ENCODE measurements at places on chromosomes 1 and 21. TPM values are rescaled to one million over a fixed set of nuclear protein-coding genes. Genes with fewer than 3 reads are reported as not detected.
A peak's percentile ranks its signal among the peaks of the same experiment; 100 is the strongest.

KIF21B gene
- total RNA-seq = 4.2 TPM

- no peak for DNase-seq
These were observed 5.1 kb upstream of the LIN9 start for GRCh38 chr1:226314055-226314454.

DNA sequence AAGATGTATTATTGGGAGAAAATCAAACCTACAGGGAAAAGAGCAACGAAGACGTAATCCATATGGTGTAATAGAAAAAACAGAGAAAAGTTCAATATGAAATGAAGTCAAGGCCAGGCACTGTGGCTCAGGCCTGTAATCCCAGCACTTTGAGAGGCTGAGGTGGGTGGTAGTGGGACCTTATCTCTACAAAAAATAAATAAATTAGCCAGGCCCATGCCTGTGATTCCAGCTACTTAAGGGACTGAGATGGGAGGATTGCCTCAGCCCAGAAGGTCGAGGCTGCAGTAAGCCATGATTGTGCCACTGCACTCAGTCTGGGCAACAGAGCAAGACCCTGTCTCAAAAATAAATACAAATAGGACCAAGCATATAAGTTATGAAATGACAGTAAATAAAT is 11.4 kb downstream of the DESI2 start:
- no peak for DNase-seq

FABP3 gene
- total RNA-seq = 19.1 TPM

GRCh38 chr1:28895896-28896608 is 18.3 kb upstream of the EPB41 start:
- no peak for DNase-seq

PAX7 gene
- not detected for total RNA-seq

DNA sequence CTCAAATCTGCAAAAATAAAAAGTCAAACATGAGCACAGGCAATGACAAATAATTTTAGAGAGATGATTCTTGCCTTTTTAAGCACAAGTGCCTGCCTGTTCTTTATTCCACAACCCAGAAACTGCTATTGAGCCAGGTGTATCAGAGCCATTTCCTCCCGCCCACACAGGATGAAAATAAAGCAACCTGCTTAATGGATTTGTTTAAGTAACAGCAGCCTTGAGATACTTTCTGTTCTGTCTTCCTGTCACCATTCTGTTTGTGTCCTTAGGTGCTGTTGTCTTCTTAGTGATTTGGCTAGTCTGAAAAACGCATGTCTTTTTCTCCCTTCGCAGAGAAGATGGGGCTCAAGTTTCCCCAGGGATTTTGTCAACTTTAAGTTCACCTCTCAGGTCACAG is 11.4 kb downstream of the RPE65 start:
- no peak for DNase-seq

TNNT2 gene
- total RNA-seq = 2.0 TPM

PTAFR gene
- 9.3 TPM for total RNA-seq

DNA sequence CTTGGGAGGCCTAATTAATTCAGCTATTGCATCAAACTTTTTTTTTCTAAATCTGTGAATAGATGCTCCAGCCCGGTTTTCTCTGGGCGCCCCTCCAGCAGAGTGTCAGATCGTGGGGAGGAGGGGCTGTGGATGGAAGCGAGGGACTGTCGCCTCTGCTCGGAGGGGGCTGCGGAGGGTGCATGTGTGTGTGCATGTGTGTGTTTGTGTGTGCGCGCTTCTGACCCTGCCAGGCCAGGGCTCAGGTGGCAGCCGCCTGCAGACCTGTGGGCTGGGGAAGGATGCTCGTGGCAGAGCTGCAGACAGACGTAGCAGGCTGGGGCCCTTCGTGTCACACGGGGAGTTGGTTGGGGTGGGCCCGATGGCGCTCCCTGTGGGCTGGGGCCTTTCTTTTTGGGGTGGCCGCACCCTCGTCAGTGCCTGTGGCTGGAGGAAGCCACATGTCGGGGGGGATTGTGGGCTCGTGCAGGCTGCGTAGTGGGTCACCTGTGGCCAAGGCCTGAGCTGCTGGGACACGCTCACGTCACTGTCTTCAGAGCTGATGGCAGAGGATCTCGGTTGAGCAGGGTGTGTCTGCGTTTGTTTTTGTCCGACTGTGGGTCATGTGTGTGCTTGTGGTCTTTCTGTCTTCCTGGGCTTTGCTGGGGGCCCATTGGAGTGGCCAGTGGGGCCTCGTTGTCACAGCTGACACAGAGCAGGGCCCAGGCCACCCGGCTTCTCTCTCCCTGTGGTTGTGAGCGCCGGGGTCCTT is 2.8 kb downstream of the SKI start:
- DNase-seq = peak; percentile 81

DNA sequence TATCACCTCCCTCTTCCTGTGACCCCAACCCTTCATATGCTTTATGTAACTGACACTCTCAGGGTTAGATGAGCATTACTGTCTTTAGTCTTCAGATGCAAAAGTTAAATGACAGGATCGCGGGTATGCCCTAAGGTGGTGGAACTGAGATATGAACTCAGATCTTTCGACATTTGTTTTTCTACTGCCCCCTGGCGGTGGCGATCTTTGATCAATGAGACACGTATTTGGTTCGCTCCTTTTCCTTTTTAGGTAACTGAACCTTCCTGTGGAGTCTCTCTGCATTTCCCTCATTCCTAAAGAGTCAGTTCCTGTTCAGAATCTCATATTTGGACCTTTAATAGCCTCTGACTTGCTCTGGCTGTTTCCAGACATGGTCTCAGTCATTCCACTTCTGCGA is 47.8 kb upstream of the ZP4 start:
- DNase-seq = no peak

- DNase-seq = no peak
These were observed 63.3 kb downstream of the GALNT2 start for GRCh38 chr1:230130172-230130944.

GRCh38 chr1:42941640-42942330 is 16.9 kb downstream of the SLC2A1 start:
- peak; percentile 68 for DNase-seq

CHI3L1 gene
- total RNA-seq = 46.4 TPM

- DNase-seq = peak; percentile 31
These were observed 62.8 kb upstream of the KIF26B start for GRCh38 chr1:245091818-245092637.

GRCh38 chr1:27365372-27366112 is 1.2 kb downstream of the MAP3K6 start:
- peak; percentile 95 for DNase-seq

IL20 gene
- not detected for total RNA-seq

FALEC gene
- not detected for total RNA-seq

DNA sequence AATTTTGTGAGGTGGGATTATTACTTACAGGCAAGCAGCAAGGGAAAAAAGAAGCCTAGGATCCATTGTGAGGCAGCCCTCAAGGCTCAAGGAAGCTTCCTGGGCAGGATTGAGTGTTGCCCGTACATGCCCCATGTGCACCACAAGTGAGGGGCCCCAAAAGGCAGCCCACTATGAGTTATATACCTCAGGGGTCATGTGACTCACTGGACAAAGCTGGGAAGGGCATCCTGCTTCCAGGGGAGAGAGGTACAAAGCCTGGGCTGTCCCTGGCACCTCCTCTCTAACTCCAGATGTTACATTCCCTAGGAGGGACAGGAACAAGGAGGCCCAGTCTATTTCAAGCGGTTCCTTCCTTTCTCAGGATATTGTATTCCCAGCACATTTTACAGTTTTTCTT is 34.0 kb upstream of the CD1D start:
- DNase-seq = no peak

DNA sequence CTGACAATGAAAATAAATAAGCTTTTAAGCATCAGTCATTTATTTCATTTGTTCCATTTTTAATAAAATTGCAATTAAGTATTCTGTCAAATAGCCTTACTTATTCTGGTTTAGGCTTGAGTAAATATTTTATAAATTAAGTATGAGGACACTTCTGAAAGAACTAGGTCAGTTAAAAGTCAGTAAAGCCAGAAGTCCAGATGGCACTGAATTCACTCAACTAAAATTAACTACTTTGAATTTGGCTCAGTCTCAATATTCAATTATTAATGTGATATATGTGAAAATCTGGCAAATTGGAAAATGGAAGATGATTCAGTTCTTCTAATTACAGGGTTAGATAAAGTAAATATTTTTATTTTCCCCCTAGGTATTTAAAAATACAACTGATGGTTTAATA is 174.2 kb downstream of the BRINP3 start:
- no peak for DNase-seq

- no peak for DNase-seq
These were observed 430.9 kb downstream of the HLX start for GRCh38 chr1:221310180-221310579.

- DNase-seq = no peak
These were observed 10.6 kb downstream of the SOD1 start for GRCh38 chr21:31670070-31670469.

UMODL1 gene
- total RNA-seq = 0.28 TPM

- no peak for DNase-seq
These were observed 111.3 kb downstream of the ERG start for GRCh38 chr21:38386967-38387366.

MNDA gene
- total RNA-seq = 27.2 TPM

- no peak for DNase-seq
These were observed 270.4 kb downstream of the PTPRU start for GRCh38 chr1:29506678-29507225.

DNA sequence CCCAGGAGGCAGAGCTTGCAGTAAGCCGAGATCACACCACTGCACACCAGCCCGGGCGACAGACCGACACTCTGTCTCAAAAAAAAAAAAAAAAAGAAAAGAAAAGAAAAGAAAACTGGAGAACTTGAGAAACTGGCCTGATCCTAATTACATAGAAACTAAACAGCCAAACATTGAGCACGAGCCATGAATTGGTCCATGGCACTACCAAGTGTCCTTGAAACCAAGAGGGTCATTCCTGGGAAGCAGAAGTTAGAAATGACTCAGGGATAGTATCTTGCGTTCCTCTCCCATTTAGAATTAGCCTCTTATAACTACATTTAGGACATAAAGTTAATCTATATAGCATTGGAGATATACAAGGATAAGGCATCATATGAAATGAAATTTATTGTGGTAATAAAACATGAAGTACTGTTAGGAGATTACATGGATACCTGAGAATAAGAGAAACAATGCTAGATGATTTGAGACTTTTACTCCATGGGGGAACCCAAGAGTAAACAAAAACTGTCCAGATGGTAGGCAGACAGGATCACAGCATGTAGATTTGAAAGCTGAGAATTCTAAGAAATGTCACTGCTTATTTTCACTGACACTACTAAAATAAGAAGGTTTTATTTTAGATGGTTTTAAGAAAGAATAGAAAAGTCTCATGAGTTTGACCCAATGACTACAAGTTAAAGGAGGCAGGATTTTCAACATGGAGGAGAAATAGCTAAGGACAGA is 39.5 kb upstream of the CPLANE2 start:
- no peak for DNase-seq

DNA sequence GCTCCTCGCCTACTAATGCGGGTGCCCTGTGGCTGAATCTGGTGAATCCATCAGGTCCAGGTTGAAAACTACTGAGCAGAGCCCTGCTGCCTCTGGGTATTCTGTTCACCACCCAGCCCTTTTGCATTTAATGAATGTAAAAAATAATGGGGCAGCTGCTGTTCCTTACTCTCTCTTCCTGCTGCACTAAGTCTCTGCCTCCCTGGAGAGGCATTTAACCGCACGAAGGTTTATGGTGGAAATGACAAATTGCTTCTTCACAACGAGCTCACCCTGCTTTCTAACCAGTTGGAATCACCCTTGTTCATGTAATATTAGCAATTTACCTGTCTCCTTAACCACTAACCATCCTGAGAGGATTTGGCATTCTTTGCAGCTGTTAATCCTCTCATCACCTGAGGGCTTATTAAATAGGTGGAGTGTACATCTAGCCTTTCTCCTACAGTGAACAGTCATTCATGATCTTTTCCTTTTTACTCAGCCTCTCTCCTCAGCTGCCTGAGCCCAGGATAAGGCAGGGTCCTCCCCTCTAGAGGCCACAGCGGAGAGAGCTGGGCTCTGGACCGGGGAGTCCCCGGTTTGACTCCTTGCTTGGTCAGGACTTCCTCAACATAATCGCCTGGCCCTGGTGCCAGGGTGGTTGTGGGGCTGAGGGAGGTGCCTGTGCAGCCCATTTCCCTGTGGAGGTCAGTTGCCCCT is 97.6 kb downstream of the NOS1AP start:
- DNase-seq = no peak

ENAH gene
- 75.4 TPM for total RNA-seq

DNA sequence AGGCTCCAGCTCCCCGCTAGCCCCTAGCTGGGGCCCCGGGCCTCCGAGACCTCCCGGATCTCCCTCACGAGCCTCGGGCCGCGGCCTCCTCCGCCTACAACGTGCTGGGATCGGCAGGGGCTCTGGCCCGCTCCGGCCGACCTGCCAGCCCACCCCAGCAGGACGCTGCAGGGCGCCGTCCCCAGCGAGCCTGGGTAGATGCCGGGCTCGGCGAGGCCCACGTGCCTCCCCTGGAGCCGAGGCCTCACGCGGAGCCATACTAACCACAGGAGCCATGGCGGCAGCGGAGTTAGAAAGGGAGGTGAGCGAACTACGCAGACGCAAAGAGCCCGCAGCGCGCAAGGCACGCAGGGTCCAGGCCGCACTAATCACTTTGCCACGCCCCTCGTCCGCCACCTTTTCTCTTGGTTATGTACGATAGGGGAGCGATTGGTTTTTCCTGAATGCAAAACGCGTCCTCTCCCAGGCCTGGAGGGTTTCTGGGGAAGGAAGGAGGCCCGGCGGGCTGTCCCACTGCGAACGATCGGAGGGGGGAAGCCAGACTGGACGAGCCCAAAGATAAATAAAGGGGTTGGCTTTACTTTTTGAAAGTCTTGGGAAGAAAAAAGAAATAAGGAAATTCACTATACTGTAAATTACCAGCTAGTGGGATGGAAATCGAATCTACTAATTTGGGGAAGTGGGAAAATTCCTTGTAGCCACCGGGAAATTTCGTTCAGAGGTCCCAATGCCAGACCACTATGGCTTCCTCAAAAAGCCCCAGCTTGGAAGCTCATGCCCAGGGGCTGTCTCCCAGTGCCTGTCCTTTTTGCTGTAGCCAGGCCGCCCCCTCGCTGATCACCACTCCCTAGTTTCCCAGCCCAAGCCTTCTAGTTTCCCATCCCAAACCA is at the start of gene RPL22:
RPL22 (minus strand) TSS at position 298 of the 890 bp plus-strand sequence; CDS start at position 276, 22 bp downstream.
- peak; percentile 100 for DNase-seq

GRCh38 chr1:10665930-10666850 is 130.3 kb downstream of the CASZ1 start:
- DNase-seq = no peak

DNA sequence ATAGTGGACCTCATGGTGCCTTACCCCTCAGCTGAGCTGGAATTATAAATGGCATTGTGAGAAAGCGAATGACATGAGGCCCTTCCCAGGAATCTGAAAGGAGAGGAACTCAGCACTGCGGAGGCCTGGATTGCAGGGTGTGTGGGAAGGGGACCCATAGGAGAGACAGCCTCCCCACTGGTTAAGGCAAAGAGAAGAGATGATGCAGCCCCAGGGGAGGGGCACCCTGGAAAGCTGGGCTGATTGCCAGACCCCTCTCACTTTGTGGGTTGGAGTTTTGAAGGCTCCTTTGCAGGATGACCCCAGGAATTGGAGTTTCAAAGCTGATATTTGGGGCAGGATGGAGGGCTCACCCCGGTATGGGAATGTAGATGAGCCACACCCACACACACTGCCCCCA is 2.0 kb downstream of the NPPB start:
- no peak for DNase-seq

Data from lung (tissue), 17 donors.